ENCODE measurements at places on chromosomes 3 and 15.

DNA sequence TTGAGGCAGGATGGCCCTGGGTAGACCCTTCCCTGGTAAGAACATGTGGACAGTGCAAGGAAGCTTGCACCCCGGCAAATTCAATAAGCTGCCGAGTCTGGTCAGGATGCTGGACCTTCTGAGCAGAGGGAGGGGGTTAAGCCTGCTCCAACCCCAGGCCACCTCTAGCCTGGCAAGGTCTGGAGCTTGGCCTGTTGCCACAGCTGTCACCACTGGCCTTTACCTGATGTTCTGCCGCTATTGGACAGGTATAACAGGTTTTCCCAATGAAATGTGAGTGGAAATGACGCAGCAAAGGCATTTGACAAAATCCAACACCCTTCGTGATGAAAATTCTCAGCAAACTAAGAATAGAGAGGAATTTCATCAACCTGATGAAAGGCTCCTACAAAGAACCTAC is 699 bp upstream of the MESP1 start:
- no peak for DNase-seq

DNA sequence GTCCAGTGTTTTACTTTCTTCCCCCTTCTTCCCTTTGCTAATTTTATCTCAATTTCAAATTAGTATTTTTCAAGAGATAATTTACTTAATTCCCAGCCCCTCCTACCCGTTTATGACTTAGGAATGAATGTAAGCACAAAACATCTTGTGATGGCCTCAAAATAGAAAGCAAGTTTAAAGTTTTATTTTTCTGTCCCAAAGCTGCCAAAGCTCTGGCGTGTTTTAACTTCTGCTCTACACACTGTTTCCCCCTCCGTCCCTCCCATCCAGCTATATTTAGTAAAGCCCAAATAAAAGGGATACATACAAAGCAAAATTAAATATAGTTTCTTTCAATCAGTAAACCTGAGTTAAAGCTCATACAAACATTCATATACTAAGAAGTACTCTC is 59.9 kb downstream of the IGF2BP2 start:
- no peak for DNase-seq

GRCh38 chr3:62859203-62859791 is 15.9 kb downstream of the CADPS start:
- DNase-seq = no peak

DNA sequence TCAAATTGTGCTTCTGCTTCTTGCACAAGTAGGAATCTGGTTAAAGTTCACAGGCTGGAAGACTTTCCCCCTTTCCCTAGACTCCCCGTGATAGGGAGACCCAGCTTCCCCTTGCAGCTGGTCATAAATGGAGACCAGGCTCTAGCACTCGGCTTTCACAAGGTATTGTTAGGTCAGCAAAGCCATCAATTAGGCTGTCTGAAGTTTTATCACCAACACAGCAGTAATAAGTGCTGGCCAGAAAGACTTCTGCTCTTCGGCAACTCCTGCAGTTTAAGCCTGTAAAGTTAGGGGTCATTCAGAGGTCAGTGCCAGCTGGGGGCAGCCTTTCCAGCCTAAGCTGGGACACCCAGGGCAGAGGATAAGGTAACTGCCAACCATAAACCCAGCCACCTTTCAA is 203.4 kb downstream of the MEIS2 start:
- no peak for DNase-seq

- DNase-seq = no peak
Measured at GRCh38 chr3:10430805-10431204, 74.6 kb downstream of the ATP2B2 start.

GRCh38 chr3:131360191-131360755 is 21.3 kb upstream of the NUDT16 start:
- DNase-seq = no peak

DNA sequence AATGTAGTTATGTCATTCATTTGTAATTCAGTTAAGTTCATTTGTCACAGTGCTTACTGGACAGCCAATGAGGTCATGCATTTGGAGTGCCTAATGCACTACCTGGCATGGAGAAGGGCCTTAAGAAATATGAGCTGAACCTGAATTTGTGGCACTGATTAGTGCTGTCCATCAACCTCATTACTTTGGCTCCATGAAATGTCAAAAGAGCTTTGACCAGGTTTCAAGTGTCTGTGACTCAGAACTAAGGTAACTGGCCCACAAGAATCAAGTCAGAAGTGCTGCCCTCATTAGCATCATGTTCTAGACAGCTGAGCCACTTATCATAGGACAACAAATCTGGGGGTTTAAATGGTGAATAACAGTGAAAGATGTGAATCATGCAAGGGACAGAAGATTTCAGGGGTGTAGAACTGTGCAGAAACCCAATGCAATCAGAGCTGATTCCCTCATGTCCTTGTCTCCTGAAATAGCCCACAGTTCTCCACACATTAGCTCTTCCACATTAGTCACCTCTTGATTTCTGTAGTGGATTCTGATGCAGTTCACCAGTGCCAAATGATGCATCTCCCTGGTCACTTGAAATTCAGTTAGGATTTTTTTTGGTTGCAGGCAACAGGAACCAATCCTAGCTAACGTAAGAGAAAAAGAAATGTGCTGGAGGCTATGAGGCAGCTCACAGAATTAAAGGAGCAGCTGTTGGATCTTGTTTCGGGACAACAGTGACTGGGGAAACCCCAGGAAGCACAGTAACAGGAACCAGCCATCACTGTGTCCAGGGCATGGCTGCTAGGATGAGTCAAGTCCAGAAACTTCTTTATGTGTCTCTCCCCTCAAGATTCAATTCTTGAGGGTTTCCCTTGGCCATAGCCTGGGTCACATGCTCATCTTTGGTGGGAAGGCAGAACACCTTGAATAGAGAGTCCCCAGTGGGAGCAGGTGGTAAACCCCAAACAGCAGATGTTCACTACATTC is 38.7 kb downstream of the CHST2 start:
- DNase-seq = peak; percentile 14

- peak; percentile 98 for DNase-seq
Measured at GRCh38 chr3:172524611-172525010, 1.4 kb upstream of the TNFSF10 start.

DNA sequence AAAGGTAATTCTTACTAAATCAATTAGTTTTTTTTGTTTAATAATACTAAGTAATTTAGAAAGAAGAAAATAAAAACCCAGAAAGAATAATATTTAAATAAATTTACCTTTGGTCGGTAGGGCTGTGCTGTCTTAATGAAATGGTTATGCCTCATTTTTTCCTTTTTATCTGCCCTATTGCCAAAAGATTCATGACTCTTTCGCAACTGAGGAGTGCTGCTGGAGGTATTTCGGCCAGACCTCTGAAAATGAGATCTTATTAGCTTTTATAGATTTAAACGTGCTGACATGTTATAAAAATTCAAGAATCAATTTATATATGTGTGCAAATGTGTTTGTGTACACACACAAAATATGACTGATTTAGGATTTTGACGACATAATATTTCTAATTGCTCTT is 67.1 kb upstream of the USP50 start:
- DNase-seq = no peak

DNA sequence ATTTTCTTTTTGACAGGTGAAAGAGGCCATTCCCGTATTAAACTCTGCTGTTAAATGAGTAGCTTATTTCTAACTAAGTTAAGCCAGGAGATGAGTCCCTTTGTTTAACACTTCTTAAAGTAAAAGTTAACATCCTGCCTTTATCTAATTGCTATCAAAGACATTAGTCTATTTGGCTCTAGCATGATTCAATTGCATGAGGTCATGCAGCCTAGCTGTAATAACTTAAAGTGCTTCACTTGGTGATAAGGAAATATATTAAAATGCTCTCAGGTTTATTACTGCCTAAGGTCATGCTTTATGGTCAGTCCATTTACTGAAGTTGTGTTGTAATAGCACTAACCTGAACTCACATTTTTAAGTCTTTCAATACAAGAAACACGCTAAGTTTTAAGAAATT is 82.3 kb upstream of the MLF1 start:
- DNase-seq = no peak

DNA sequence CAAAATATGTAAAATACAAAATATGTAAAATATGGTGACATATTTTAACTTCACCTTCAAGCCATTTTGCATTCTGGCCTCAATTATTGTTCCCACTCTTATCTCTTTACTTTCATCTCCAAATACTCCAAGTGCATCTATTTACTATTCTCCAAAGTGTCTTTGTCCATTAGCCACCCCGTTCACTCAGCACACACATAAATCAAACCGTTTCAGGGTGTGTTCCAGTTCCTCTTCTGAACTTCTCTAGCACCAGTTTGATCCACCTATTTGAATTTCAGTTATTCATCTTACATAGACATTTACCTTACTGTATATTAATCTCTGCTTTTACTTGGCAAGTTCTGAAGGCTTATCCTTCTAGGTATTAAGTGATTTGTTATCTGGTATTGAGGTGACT is 45.1 kb downstream of the SGO1 start:
- no peak for DNase-seq

- DNase-seq = no peak
Measured at GRCh38 chr15:97521381-97522285, 438.9 kb upstream of the ARRDC4 start.

GRCh38 chr3:170414202-170414663 is 4.4 kb upstream of the CLDN11 start:
- peak; percentile 52 for DNase-seq

GRCh38 chr3:69930564-69930963 is 69.0 kb upstream of the SAMMSON start:
- DNase-seq = no peak

- DNase-seq = no peak
Measured at GRCh38 chr15:68356778-68357177, 75.2 kb downstream of the ITGA11 start.

GRCh38 chr15:50116477-50116876 is 2.6 kb downstream of the ATP8B4 start:
- DNase-seq = peak; percentile 34

- DNase-seq = no peak
Measured at GRCh38 chr3:179000144-179000543, 71.5 kb downstream of the ZMAT3 start.

DNA sequence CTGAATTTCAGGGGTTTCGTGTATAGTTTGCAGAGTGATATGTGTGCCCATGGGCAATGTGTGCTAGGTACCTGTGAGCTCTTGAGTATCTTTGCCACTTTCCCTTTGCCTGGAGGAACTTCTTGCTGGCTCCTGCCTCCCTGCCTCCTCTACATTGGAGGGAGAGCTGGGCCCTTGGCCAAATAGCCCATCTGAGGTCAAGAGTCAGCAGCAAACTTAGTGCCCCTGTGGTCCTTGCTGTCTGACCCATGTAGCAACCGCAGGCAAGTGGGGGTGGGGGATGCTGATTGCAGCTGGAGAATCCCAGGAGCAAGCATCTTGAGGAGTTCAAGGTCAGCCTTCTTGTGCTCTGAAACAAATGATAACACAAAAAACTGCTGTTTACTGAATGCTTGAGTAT is 5.4 kb upstream of the TBC1D21 start:
- DNase-seq = no peak

DNA sequence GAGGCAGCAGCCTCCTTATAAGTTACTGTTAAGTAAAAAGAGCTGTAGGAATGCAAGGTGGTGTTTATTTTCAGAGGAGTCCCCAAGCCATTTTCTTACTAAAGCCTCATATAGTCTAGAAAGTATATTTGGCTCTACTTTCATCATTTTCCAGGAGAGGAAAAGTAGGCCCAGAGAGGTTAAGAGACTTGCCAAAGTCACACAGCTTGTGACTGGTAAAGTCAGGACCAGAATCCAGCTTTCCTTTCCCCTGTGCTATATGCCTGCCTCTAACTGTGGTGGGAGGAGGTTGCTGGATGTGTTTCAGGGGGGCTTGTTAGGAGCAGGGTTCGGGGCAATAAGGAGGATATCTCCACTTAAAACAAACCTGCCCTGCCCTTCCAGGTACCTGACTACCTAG is 7.2 kb upstream of the OGG1 start:
- DNase-seq = no peak

- no peak for DNase-seq
Measured at GRCh38 chr3:17014709-17015108, 130.0 kb downstream of the PLCL2 start.

DNA sequence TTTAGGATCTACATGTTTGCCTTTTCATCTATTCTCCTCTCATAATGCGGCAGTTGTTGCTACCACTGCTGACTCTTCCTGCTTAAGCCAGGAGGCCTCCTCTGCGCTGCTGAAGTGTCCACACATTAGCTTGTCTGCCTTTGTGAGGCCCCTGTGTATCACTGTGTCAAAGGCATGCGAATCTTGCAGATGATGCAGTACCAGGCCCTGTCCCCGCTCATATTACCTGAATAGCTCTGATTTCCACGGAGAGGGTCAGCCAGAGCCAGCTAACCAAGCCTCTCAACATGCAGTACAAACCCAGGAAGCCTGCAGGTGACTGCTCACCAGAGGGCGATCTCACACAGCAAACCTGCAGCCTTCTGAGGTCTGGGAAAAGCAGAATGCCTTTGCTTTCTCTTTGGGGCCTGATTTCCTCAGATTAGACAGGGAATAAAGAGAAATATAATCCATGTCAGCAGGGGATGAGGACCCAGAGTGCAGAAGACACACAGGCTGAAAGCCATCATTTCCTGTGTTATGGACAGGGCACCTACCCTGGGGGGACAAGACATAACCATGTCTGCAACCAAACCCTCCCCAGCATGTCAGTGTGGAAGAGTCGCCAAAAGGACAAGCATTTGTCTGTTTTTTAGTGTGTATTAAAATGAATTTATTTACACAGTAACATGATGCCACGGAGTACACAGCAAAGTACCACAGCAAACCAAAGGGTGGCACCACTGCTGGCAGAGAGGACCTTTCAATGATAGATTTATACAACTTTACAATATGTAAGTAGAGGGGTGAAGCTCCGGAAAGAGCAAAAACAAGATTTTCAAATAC is 36.8 kb upstream of the TSPAN3 start:
- DNase-seq = peak; percentile 13

DNA sequence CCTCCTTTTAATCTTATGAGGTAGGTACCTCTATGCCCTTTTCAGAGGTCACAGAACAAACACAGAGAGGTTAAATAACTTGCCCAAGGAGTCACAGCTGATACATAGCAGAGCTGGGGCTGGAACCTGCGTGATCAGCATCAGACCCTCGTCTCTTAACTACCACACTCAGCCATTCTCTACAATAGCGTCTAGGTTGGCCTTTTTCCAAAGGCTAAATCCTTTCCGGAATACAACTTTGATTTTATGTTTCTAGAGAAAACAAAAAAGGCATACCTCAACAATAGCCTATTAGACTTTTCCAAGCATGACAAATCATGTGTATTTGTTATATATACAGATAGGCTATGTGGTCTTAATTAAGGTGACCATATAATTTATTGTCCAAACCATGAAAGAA is 187.2 kb downstream of the RORA start:
- DNase-seq = no peak
